ENCODE measurements at places on chromosomes 16 and 17.

DNA sequence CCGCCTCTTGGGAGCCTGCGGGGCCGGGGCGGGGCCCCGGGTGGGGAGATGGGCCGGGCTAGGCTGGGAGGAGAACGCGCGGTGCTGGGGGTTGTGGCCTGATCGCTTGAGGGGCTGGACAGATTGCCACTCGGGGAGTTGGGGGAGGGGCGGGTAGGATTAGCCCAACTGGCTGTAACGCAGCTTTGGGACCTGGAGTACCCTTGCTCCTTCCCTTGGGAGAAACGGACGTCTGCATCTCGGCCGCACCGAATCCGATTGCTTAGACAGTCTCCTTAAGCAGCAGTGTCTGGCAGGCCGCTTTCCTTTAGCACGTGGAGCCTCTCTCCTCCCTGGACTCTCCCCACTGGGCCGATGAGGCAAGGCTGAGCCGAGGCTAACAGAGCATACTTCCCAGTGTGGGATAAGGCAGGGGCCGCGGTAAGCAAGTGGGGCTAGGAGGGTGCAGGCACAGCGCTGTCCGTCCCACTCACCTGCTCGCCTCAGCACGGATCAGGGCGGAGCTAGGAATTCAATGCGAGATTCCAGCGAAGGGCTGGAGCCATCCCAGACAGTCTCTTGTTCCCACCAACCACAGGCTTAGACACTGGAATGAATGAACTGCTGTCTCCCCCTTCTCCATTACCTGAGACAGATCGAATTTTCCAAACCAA, 540 bp upstream of the ACLY start:
- no peak for DNase-seq

DNA sequence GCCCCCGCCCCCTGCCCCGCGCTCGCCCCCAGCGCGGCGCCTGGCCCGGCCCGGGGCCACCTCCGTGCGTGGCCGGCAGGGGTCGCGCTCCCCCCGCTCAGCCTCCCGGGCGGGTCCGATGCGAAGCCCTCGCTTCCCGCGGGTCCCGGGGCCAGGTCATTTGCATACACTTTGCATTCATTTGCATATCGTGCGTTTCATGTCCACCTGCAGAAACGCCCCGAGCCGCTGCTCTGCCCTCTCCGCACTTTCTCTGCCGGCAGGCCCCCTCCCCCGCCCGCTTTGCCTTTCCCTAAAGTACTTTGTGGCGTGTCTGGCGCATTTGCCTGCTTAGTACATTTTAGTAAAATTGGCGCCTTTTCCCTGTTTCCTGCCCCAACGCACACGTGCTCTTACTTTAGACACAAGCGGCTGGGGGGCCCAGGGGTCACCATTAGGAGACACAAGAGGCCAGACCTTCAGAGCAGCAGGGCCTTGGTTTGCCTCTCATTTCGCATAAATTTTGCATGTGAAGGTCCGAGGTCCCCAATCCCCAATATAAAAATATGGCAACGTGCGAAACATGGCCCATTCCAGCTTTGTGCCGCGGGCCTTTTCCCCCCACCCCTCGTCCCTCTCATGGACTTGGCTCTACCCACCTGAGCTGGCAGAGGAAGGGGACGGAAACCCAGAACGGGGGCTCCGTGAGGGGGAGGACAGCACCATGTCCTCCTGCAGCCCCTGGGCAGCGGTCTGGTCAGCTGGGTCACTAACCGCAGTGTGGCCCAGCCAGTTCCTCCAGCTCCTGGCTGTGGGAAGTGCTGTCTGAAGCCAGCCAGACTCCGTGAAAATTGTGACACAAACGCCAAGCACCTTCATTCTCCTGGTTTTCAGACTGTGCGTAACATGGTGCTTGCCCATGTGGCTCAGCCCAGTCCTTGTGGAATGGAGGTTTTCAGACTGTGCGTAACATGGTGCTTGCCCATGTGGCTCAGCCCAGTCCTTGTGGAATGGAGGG, 34.8 kb downstream of the CBFA2T3 start:
- no peak for DNase-seq

DNA sequence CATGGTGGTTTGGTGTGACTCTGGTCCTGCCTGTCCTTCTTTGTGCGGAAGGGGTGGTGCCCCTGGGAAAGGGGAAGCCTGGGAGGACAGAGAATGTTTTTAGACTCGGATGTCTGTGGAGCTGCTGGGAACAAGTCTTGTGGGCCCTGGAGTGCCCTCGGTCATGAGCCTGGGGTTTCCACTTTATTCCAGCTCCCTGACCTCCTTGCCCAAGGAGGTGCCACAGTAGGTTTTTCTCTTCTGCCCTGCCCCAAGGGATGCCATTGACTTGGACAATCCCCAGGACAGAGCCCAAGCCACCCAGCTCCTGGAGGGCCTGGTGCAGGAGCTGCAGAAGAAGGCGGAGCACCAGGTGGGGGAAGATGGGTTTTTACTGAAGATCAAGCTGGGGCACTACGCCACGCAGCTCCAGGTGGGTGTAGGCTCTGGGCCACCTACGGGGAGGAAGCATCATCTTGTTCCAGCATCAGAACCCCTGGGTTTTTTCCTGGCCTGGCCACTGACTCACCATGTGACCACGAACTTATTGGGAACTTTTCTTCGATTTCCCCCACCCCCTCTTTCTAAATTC, 1.4 kb downstream of the STAT5A start:
- DNase-seq, result no peak

DNA sequence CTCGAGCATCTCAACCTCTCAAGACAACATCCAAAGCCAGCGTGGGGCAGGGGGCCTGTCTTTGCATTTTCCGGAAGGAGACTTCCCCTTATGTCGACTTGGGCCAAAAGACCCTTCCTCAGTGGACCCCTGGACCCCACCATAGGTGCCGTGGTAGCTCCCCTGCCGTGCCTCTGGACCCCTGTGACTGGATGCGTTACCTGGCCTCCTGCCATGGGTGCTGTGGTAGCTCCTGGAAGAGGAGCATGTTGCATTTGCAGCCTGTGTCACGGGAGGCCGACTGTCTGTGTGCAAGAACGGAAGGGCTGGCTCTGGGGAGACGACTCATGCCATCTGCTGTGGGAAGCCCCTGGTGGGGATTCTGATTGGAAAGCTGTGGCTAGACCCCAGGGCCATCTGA, 130.1 kb downstream of the FOXL1 start:
- no peak for DNase-seq

DNA sequence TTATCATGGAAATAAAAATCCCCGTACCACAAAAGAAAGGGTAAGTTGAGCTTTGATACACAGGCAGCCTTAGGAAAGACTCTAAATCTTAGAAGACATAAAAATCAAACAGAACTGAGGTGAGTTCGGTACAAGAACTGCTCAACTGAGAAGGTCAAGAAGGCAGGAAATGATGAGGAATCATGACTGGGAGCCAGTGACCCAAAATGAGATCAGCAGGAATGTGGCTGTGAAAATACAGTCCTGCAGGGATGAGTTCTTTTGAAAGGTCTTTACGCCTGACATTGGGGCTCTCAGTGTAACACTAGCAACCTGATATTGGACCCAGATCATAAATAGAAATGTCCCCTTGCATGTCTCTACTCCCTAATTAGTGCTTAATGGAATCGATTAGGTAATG, 56.3 kb upstream of the CDH11 start:
- DNase-seq, result no peak

DNA sequence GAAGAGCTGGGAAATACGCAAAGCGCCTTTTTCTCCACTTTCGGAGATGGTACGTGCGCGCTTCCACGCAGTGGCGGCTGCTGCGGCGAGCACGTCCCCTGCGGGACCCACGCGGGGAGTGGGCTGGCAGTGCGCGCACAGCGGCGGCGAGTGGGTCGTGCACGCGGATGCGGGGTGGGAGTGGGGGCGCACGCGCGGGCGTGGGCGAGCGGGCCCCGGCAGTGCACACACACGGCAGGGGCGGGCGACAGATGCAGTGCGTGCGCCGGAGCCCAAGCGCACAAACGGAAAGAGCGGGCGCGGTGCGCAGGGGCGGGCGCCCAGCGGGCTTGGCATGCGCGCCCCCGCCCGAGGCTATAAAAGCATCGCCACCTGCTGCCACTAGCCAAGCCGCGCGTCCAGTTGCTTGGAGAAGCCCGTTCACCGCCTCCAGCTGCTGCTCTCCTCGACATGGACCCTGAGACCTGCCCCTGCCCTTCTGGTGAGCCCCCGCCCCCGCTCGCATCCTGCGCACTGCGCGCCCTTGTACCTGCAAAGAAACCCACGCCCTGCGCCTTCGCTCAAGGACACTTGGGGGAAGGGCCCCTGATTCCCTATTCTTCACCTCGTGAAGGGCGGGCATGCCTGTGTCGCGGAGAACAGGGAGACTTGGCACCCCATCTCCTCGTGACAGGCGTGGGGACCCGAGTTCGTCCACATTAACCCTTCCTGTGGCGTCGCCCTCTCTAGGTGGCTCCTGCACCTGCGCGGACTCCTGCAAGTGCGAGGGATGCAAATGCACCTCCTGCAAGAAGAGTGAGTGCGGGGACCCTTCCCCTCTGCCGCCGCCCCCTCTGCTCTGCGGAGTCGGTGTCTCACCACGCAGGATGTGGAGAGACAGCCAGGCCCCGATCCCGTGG, at the start of gene MT3:
Gene MT3, plus strand, starts transcription at position 388 of the 899 bp plus-strand sequence. Its CDS starts 63 bp downstream, at position 451.
- peak; percentile 6 for DNase-seq

GRCh38 chr17:81440511-81441244, 45.4 kb downstream of the BAHCC1 start:
- DNase-seq, result no peak

- no peak for DNase-seq
Measured at GRCh38 chr17:80789356-80789902, 202.2 kb upstream of the CHMP6 start.

- DNase-seq, result no peak
Measured at GRCh38 chr17:32792207-32792606, 84.7 kb downstream of the MYO1D start.

GRCh38 chr17:79987935-79988184, 47.8 kb downstream of the TBC1D16 start:
- DNase-seq, result no peak

DNA sequence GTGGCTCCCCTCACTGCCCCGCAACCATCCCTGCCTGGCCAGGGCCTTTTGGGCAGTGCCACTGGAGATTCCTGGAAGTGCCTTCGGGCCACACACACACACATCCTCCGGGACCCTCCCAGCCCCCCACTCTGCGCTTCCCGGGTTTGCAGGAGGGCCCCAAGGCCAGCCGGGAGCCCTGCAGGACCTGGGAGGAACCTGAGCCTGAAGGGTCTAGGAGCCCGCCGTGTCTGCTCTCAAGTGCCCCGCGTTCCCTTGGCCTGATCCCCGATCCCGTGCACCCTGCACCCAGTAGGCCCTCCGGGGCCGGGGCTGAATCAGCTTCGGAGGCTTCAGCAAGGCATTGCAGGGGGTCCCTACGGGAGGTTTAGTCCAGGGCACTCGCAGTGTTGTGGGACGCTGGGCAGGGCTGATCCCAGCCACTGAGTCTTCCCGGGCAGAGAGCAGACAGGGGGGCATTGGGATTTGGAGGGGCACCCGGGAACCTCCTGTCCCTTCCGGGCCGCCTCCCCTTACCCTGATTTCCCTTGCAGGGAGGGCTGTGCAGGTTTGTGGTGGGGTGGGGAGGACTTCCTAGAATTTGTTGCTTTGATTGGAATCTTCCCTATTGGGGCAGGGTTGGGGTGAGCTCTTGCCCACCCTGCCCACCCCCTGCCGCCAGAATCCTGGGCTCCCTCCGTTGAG, 36.9 kb downstream of the TMEM235 start:
- no peak for DNase-seq

DNA sequence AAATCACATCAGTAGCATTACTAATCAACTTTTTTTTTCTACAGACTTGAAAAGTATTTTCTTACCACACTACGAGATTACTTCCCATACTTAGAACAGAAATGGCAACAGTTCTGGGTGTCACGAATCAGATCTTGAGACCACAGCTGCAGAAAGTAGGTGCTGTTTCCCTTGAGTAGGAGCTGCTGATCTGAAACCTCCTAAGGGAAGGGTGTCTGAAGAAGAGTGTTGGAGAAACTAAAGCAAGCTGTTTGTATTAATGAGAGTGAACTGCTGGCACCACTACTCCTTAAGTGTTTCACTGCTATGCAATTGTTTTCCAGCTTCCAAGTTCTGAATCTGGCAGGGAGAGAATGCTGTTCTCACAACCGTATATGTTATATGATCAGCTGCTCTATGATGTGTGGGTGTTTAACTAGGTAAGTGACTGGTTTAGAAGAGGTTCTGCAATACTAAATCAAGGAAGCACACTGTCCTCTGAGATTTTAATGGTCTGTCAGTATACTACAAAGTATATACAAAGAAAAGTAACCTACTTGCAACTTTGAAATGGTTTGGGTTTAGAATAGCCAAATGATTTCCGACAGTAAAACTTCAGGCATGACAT, 3.3 kb downstream of the ZNF652 start:
- DNase-seq, result no peak

DNA sequence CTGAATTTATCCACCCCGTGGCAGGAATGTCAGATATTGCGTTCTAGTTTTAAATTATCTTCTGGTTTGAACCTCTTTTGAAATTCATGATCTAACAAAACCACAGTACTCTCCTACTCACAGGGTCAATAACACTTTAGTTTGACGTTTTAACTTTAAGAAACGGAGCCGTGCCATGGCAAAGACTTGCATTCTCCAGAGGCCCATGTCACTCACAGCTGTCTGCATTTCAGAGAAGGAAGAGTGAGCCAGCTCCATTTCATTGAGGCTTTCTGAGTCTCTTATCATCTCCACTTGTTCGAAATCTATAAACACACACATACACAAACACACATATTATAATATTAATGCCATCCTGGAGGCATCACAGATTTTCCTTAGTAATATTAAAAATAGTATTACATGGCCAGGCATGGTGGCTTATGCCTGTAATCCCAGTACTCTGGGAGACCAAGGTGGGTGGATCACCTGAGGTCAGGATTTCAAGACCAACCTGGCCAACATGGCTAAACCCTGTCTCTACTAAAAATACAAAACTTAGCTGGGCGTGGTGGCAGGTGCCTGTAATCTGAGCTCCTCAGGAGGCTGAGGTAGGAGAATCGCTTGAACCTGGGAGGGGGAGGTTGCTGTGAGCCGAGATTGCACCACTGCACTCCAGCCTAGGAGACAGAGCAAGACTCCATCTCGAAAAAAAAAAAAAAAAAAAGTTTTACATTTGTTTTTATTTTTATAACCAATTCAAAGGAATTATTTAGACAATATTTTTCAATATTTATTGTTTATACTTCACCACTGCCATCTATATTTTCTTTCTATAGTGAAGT, 35.6 kb downstream of the ABCA6 start:
- DNase-seq, result no peak

GRCh38 chr16:89120921-89121351, 27.3 kb downstream of the ACSF3 start:
- DNase-seq, result no peak

DNA sequence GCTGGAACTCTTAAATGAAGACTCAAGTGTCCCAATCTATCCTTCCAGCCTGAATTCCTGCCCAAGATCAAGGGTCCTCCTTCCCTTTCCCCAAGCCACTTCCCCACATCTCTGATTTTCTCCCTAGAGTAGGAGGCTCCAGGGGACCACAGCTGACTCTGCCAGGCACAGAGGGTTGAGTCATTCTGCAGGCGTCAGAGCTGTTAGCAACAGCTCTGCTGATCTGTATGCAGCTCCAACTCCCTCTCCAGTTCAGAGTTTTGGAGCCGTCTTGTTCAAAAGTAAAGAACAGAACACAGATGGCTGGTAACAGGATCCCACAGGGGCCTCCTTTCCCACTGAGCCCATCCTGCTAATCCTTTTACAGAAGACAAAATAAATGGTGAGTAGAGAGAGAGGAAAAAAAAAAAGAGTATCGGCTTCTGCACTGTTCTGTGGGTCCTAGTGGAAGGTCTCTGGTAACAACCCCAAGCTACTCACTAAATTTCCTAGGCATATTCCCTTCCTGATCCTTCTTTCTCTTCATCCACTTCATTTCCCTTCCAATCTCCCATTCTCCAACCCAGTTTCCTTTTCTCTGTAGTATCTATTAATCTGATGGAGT, 13.4 kb upstream of the TAOK1 start:
- no peak for DNase-seq

Data from NCI-H2081 treated with DMSO at 0.1 percent for 48 hours (cell line).